ENCODE measurements at places on chromosomes 5 and 9. TPM values are rescaled to one million over a fixed set of nuclear protein-coding genes. Genes with fewer than 3 reads are reported as not detected.

Gene CTXN3
- not detected for total RNA-seq

Gene CDC25C
- total RNA-seq = not detected

Gene PCDHA8
- total RNA-seq = not detected

Gene DCTN3
- 121 TPM for total RNA-seq

Gene FBN2
- total RNA-seq = 11.7 TPM
